ENCODE measurements at places on chromosomes 6 and 20.

DNA sequence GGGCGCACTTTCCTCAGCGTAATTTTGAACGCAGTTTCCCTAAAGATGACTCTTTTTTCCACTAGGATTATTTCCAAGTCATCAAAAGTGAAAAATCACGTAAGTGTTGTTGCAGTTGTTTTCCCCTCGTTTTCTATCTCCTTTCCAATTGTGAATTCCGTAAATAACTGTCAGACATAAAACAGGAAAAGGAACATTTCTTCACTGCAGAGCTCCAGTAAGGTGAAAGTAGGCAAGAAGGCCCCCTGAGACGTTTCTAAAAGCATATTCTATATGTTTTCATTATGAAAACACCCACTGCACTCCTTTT lies 17.8 kb downstream of the HIVEP2 start:
- DNase-seq, result no peak

DNA sequence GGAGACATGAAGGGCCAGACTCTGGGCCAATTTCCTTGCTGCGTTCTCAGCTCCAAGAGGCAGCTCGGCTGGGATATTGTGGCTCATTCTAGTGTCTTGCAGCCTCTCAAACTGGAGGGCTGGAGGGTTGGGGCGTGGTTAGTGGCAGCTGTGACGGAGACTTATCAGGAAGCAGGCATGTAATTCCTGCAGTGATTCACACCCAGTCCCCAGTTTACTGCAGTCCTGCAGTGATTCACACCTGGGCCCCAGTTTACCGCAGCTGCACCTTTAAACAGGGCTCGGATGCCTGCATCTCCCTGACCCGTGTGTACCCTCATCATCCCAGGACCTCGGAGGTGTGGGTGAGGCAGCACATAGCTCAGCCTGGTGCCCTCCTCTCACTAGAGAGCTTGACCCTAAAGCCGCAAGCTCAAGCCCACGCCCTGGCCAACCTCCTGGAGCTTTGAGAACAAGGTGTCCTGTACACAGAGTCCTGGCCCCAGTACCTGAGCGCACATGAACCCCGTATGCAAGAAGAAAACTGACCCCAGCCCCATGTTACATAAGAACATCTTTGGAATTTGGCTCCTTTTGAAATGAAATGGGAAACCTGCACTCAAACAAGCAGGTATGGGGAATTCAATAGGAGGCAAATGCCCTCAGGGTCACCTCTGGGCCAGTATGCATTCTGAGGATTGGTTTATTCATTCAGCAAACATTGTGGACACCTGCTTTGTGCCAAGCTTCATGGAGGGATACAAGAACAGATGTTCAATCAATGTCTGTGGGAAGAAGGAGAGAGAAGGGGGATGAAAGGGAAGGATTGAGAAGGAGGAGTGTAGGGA lies 55.3 kb upstream of the FAM83D start:
- peak; percentile 51 for DNase-seq

GRCh38 chr6:43138267-43138666 lies 32.8 kb upstream of the SRF start:
- no peak for DNase-seq

GRCh38 chr6:150491131-150491810 lies 108.4 kb upstream of the PLEKHG1 start:
- peak; percentile 18 for DNase-seq

- no peak for DNase-seq
These were observed 585.5 kb upstream of the ADGRB3 start for GRCh38 chr6:68049562-68049961.

DNA sequence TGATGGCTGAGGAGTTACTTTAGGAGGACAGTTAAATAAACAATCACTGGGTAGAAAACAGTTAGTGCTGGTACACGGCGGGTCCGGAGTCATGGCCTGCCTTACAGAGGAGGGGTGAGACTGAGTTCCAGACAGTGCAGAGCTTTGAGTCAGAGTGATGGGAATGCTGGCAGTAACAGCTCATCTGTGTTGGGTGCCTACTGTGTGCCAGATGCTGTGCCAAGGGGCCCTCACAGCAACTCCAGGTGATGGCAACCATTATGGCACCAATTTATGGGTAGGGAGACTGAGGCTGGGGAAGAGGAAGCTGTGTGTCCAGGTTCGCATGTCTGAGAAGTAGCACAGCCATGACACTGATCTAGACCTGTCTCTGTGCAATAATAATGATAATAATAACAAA lies 132.6 kb downstream of the CEBPB start:
- DNase-seq, result no peak
